Osteocyte (in vitro differentiated cells): ENCODE measurements at places on chromosomes 13 and 19. TPM values are rescaled to one million over a fixed set of nuclear protein-coding genes. Genes with fewer than 3 reads are reported as not detected.

GRCh38 chr13:92143766-92144165 is 745.3 kb downstream of the GPC5 start:
- H3K4me1 ChIP-seq, result no peaks in the 10 kb centered on the region
- DNase-seq, result no peak
- no peak overlapping the region for H3K4me3 ChIP-seq
- H3K27ac ChIP-seq, result no peak overlapping the region
- no peaks in the 10 kb centered on the region for H3K36me3 ChIP-seq

GRCh38 chr19:7561325-7561724 is 25.8 kb downstream of the PNPLA6 start:
- no peaks in the 10 kb centered on the region for H3K4me1 ChIP-seq
- DNase-seq, result no peak
- no peak overlapping the region for H3K4me3 ChIP-seq
- no peak overlapping the region for H3K27ac ChIP-seq
- no peaks in the 10 kb centered on the region for H3K27me3 ChIP-seq

GRCh38 chr19:29090783-29091526 is 122.0 kb downstream of the UQCRFS1 start:
- H3K4me3 ChIP-seq, result no peak overlapping the region
- H3K27me3 ChIP-seq, result no peaks in the 10 kb centered on the region
- no peaks in the 10 kb centered on the region for H3K4me1 ChIP-seq
- no peak overlapping the region for H3K27ac ChIP-seq
- DNase-seq, result no peak
- no peaks in the 10 kb centered on the region for H3K36me3 ChIP-seq

DNA sequence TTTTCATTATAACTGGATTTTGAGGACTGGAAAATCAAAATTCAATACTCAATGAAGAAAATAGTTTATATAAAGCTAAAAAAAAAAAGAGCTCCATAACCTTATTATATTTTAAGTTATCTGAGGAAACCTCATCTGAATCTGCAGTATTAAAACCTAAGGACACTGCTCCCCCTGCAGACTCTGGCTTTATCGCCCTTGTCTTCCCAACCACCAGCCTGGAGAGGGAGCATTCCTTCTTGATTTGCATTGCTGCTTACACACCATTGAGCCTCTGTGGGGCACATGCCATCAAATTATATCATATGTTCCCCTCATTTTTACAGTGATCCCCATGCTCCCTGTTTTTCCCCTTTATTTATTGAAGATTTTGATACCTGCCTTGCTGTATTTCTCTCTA is 871.4 kb upstream of the GPC6 start:
- no peaks in the 10 kb centered on the region for H3K4me1 ChIP-seq
- no peak overlapping the region for H3K27ac ChIP-seq
- H3K36me3 ChIP-seq, result no peaks in the 10 kb centered on the region
- no peak for DNase-seq
- peaks cover 12% of the 10 kb centered on the region for H3K27me3 ChIP-seq
- no peak overlapping the region for H3K4me3 ChIP-seq

- no peaks in the 10 kb centered on the region for H3K27me3 ChIP-seq
- H3K4me3 ChIP-seq, result no peak overlapping the region
- H3K27ac ChIP-seq, result no peak overlapping the region
- H3K4me1 ChIP-seq, result peaks cover 17% of the 10 kb centered on the region
- DNase-seq, result no peak
- H3K36me3 ChIP-seq, result peaks cover 31% of the 10 kb centered on the region
Observed at GRCh38 chr19:15191982-15192381, 8.8 kb downstream of the NOTCH3 start.

DNA sequence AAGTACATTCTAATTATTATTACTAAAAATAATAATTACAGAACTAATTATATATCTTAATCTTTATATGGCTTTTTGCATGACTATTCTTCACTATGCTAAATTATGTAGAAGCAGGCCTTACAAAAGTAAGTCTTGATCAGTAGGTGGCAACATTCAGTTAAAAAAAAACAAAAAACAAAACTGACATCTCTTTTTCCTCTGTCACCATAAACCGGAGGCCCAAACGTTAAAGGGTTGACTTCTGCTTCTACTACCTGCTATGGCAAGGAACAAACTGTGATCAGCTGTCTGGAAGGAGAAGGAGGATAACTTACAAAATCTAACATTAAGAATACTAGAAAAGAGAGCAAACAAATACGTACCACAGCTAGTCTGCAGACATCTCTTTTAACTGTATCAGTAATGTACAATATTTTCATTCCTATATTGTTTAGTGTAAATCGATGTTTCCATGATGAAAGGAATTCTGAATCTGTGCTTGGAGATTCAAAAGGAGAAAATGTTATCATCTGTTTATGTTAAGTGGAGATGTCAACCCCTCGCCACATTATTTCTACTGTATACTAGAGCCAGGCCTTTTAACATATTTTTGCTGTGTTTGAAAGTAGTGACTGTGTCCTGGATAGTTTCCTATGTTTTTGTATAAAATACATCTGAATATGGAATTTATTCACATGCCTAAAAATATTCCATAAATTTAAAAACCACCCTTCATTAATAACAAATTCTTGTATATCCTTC is 1525.4 kb downstream of the SLITRK1 start:
- H3K36me3 ChIP-seq, result no peaks in the 10 kb centered on the region
- no peaks in the 10 kb centered on the region for H3K4me1 ChIP-seq
- H3K4me3 ChIP-seq, result no peak overlapping the region
- no peak overlapping the region for H3K27ac ChIP-seq

GRCh38 chr13:110715395-110716246 is 2.1 kb downstream of the ING1 start:
- H3K36me3 ChIP-seq, result peaks cover 6% of the 10 kb centered on the region
- H3K27me3 ChIP-seq, result no peaks in the 10 kb centered on the region
- DNase-seq, result peak; percentile 99
- H3K27ac ChIP-seq, result peak overlapping the region; percentile 98

Gene EDDM13
- total RNA-seq, result not detected in 2 replicates

DNA sequence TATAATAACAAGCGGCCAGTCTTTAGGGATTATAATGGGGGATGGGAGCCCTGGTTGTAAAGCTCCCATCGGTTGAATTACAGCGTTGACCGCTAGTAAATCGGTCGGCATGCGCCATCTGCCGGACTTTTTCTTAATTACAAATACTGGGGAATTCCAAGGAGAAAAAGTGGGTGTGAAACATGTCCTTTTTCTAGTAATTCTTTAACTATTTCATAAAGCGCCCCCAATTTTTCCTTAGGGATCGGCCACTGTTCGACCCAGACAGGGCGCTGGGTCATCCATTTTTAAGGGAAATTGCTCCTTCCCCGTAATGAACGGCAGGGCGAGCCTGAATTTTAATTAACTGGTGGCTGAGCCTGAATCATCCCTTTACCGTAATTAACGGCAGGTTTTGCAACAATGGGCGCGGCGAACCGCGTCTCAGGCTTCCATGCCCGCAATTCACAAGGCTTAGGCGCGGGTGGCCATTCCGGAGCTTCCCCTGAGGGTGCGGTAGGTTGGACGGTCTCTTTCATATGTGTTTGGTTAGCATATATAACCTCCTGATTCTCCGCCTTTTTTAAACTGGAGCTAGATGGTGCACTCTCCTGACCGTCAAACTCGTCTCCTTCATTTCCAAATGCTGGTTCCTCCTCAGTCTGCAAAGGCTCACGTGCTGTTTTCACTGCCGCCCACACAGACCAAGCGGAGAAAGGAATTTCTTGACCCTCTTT is 30.2 kb upstream of the EVI5L start:
- no peak overlapping the region for H3K27ac ChIP-seq
- peaks cover 23% of the 10 kb centered on the region for H3K27me3 ChIP-seq
- H3K36me3 ChIP-seq, result peaks cover 3% of the 10 kb centered on the region
- peaks cover 8% of the 10 kb centered on the region for H3K4me1 ChIP-seq

Gene MBOAT7
- 81.8 and 85.2 TPM in 2 replicates for total RNA-seq

DNA sequence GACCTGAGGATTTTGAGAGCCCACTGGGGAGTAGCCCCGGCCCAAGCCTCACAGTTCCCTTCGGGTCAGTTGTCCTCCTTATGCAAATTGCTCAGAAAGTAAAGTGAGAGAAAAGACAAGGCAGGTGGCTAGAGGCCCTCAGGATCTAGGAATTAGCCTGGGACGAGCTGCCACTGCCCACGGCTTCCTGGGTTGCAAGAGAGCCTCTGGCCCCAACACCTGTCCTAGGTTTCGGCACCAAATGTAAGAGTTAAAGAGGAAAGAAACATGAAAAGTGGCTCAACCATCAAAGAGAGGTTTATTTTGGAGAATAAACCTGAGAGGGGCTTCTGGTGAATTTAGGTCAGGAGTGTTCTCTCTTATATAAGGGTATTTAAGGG is 25.6 kb downstream of the TMEM255B start:
- no peak for DNase-seq
- H3K36me3 ChIP-seq, result no peaks in the 10 kb centered on the region
- H3K4me3 ChIP-seq, result no peak overlapping the region
- H3K27ac ChIP-seq, result peak overlapping the region; percentile 23
- H3K27me3 ChIP-seq, result peaks cover 28% of the 10 kb centered on the region
- H3K4me1 ChIP-seq, result peaks cover 17% of the 10 kb centered on the region

DNA sequence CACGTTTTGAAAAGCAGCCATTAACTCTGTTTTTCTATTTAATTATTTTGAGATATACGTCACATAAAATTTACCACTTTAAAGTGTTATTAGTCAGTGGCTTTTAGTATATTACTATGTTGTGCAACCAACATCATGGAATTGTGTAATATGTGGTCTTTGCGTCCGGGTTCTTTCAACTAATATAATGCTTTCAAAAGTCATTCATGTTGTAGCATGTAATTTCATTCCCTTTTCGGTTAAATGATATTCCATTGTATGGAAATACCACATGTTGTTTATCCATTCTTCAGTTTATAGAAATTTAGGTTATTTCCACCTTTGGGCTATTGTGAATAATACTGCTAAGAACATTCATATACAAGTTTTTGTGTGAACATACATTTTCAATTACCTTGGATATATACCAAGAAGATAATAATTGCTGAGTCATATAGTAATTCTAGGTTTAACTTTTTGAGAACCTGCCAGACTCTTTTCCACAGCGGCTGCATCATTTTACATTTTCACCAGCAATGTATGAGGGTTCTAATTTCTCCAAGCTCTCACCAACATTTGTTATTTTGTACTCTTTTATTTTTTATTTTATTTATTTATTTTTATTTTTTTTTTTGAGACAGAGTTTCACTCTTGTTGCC is 28.1 kb upstream of the CLDN10 start:
- no peak for DNase-seq

DNA sequence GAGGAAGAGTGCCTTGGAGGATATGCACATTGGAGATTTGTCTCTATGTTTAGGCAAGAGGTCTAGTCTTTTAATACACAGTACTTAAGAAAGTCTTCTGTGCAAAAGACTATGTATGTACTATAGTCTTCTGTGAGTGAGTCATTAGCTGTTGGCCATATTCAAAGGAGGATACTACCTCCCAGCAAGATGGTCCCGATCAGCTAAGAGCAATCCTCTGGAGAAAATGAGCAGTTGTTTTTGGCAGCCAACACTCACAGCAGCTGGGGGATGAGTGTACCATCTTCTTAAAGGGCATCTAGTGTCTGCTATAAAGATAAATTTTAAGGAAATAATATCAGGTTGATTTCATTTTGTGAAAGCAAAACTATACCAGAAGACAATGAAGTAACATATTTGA is 487.8 kb downstream of the KCTD12 start:
- no peaks in the 10 kb centered on the region for H3K4me1 ChIP-seq
- no peak overlapping the region for H3K27ac ChIP-seq

- H3K4me1 ChIP-seq, result peaks cover 43% of the 10 kb centered on the region
- peaks cover 1% of the 10 kb centered on the region for H3K36me3 ChIP-seq
- no peak overlapping the region for H3K27ac ChIP-seq
- no peak overlapping the region for H3K4me3 ChIP-seq
Observed at GRCh38 chr13:101155920-101156319, 260.4 kb downstream of the NALCN start.

GRCh38 chr13:101545521-101545920 is 93.0 kb downstream of the ITGBL1 start:
- peaks cover 40% of the 10 kb centered on the region for H3K36me3 ChIP-seq
- H3K4me1 ChIP-seq, result peaks cover 60% of the 10 kb centered on the region
- H3K4me3 ChIP-seq, result no peak overlapping the region
- H3K27ac ChIP-seq, result peak overlapping the region; percentile 64
- no peak for DNase-seq

GRCh38 chr13:59016250-59016649 is 1147.5 kb downstream of the DIAPH3 start:
- H3K4me1 ChIP-seq, result no peaks in the 10 kb centered on the region
- H3K27ac ChIP-seq, result no peak overlapping the region
- no peaks in the 10 kb centered on the region for H3K36me3 ChIP-seq
- DNase-seq, result no peak

DNA sequence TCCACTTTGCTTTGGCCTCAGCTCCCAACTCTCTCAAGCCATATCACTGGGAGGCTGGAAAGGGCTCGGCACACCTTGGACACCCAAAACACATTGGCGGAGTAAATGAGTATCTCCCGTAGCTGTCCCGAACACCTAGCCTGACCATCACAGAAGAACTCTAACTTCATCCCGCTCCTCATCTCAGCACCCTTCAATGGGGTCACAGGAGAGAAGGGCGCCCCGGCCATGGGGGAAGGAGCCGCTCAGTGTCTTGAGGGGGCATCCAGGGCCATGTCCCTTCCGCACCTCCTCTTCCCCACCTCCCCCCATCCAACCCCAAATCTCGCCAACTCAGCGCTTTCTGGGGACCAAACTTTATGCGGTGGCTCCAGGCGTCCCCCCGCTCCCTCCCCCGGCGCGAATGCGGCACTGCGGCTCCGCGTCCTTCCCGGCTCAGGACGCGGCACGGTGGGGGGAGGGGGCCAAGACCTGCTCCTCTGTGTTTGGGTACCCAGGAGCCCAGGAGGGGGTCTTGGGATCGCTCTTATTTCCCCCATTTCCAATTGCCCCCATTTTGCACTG is 3.0 kb downstream of the KCNC3 start:
- H3K4me3 ChIP-seq, result no peak overlapping the region
- peaks cover 36% of the 10 kb centered on the region for H3K27me3 ChIP-seq
- H3K27ac ChIP-seq, result no peak overlapping the region
- no peak for DNase-seq
- peaks cover 26% of the 10 kb centered on the region for H3K4me1 ChIP-seq

DNA sequence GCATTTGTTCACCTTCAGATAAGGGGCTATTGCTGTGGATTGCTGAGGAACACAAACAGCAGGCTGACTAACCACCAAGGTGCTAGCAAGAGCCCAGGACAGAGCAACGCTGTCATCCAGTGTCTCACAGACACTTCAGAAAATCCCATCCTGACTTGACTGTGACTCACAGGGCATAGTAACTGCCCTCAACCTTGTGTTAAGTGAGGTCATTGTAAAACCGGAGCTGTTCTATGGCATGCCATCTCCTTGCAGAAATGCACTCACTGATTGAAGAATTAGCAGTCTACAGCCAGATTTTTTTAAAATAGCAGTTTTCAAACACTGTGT is 51.1 kb downstream of the TNFRSF19 start:
- peaks cover 16% of the 10 kb centered on the region for H3K4me1 ChIP-seq
- no peak overlapping the region for H3K4me3 ChIP-seq
- H3K36me3 ChIP-seq, result no peaks in the 10 kb centered on the region
- H3K27ac ChIP-seq, result no peak overlapping the region
- DNase-seq, result no peak
- H3K27me3 ChIP-seq, result no peaks in the 10 kb centered on the region

- H3K27me3 ChIP-seq, result peaks cover 58% of the 10 kb centered on the region
- peaks cover 4% of the 10 kb centered on the region for H3K4me1 ChIP-seq
- H3K27ac ChIP-seq, result no peak overlapping the region
- H3K36me3 ChIP-seq, result no peaks in the 10 kb centered on the region
- no peak for DNase-seq
- H3K4me3 ChIP-seq, result no peak overlapping the region
Observed at GRCh38 chr13:96982672-96983071, 11.6 kb downstream of the OXGR1 start.

Gene CYP2A6
- not detected in 2 replicates for total RNA-seq

GRCh38 chr13:37364007-37364406 is 234.6 kb downstream of the POSTN start:
- H3K36me3 ChIP-seq, result no peaks in the 10 kb centered on the region
- H3K27me3 ChIP-seq, result no peaks in the 10 kb centered on the region
- no peak overlapping the region for H3K27ac ChIP-seq
- peaks cover 51% of the 10 kb centered on the region for H3K4me1 ChIP-seq
- no peak for DNase-seq
- H3K4me3 ChIP-seq, result no peak overlapping the region
